ENCODE measurements at places on chromosomes 2 and 18.

GRCh38 chr2:219254590-219255201 lies 978 bp upstream of the TUBA4A start:
- no peak for DNase-seq

GRCh38 chr2:240981280-240981679 lies 17.1 kb upstream of the SNED1 start:
- DNase-seq, result no peak

DNA sequence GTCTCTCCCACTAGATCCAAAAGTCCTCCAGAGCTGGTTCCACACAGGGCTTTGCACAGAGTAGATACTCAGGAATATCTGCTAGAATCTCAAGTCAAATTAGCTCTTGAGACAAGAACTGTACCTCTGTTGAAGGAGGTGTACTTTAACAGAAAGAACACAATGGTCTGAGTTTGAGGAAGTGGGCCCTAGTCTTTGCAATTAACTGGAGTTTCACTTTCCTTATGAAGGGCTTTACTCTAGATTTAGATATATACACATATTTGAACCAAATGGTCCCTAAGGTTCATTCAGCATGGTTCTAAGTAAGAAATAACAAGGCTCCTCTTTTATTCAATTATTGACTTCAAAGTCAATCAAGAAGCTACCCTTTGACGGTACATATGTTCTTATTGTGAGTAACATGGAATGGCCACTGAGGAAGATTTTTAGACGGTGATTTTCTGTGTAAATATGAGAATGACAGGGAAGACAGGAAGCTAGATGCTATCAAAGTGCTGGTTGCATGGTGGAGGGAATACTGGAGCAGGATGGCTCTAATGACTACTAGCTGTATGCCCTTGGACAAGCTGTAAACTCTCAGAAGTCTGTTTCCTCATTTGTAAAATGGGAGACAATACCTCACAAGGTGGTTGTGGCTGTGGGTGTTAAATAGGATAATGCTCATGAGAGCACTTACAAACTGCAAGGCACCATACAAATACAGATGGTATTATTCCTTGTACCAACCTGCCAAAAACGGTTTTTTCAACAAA lies 73.5 kb upstream of the SERTAD2 start:
- DNase-seq, result no peak

DNA sequence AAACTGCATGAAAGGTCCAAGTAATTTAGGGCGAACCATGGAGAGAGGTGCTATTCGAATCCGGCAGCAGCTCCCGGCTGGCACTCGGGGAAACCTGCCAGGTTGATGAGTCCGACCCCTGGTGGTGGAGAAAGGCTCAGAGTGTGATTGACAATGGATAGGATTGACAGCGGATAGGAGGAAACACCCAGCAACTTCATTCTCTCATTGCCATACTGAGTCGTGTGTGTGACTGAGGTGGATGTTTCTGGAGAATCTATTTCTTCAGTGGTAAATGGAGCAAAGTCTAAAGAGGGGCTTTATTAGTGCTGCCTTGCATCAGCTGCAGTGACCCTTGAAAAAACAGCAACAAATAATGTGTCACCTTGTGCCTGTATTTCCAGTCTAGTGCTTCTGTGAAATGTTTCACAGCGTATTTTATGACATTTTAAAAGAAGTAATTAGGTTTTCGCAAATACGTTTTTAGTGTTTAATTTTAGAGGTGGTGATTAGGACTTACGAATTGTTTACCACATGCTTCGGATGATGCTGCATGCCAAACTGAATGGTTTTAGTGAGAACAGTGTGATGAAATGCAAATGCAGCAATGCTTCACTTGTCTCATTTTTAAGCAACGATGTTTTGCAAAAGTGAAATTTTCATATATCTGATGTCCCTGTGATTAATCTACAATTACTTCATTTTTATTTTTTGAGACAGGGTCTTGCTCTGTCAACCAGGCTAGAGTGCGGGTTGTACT lies 102.0 kb downstream of the DCDC2C start:
- peak; percentile 73 for DNase-seq

DNA sequence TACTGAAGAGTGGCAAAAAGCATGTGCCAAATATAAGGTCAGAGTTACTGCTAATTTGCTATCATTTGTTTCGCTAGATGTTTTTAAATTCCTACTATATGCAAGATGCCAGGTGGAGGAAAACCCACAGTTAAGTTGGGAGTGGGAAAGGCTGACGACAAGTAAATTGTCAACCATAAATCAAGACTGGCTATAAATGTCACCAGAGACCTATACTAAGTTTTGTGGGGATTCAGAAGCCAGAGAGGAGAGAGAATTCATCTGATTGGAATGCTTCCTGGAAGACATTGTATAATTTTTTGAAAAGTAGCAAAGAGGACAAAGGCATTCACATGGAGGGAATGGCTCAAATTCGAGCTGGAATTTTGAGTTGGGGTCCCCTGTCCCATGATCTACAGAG lies 64.3 kb downstream of the CFAP221 start:
- DNase-seq, result no peak

GRCh38 chr2:82636402-82637020 lies 1822.6 kb downstream of the SUCLG1 start:
- peak; percentile 77 for DNase-seq

GRCh38 chr2:64643838-64644457 lies 9.8 kb downstream of the SERTAD2 start:
- DNase-seq, result no peak

- DNase-seq, result no peak
Measured at GRCh38 chr18:43570593-43570992, 293.3 kb upstream of the SYT4 start.

Measured in MCF 10A (cell line).